Activated CD4-positive, CD25-positive, alpha-beta regulatory T cell treated with anti-CD3 and anti-CD28 coated beads, Interleukin-2, amount 50 U/mL, for 72 hours (primary cell): ENCODE measurements at places on chromosomes 3 and 15.

- no peak for DNase-seq
Measured at GRCh38 chr3:86929046-86929445, 61.9 kb downstream of the VGLL3 start.

- DNase-seq, result no peak
Measured at GRCh38 chr3:36058404-36059030, 321.8 kb upstream of the STAC start.

- DNase-seq, result no peak
Measured at GRCh38 chr3:29901097-29901496, 620.2 kb downstream of the RBMS3 start.

- no peak for DNase-seq
Measured at GRCh38 chr3:164522073-164522763, 556.1 kb downstream of the SI start.

DNA sequence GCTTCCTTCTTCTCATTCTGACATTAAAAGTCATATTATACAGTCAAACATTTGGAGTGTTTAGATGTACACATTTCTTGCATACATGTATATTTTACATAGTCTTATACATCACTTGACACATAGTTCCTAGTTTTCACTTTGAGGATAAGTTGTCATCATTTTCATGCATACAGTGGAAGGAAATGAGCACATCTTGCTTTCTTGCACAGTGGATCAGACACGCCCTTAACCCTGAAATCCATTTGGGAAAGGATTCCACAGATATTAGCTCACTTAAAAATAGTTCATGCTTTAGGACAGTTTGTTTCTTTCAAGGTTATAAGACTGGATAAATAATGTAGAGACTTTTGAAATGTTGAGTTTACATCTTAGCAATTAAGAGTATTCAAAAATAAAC, 148.6 kb upstream of the MME start:
- DNase-seq, result no peak

- no peak for DNase-seq
Measured at GRCh38 chr3:149145974-149146373, 16.5 kb downstream of the HPS3 start.

- DNase-seq, result no peak
Measured at GRCh38 chr3:190384309-190384756, 3.6 kb upstream of the CLDN16 start.

DNA sequence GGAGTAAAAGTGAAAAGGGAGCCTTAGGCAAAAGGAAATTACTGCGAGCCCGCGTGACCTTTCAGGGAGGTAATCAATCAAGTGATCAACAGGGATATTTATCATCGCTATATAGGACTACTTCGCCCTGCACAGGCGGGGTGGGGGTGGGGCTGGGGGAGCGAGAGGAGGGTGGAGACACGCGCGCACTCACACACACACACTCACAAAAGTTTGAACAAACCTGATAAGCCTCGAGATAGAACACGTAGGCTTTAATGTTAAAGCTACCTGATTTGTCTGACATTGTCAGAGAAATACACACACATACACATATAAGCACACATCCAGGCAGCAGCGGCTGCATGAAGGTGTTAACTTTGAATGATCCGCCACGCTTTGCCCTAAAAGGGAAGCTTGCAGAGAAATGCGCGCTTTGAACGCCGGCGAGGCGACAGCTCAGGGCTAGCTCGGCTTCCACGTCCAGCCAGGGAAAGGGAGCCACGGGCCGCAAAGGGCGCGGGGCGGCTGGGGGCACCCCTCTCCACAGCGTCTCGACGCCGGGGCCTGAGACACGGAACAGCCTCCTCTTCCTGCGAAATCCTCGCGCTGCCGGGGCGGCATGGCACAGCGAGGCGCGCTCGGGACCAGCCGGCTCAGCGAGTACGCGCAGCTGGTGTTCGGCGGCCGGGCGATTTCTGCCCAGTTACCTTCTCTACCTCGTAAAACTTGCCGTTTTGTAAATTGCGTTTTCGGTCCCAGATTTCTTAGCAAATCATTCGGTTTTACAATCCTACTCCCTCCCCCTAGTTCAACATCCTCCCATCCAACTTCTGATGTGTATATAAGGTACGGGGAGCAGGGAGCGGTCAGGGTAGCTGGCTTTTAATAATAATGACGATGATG, 4.8 kb upstream of the MECOM start:
- no peak for DNase-seq

- DNase-seq, result no peak
Measured at GRCh38 chr3:54870423-54870822, 57.4 kb downstream of the LRTM1 start.

DNA sequence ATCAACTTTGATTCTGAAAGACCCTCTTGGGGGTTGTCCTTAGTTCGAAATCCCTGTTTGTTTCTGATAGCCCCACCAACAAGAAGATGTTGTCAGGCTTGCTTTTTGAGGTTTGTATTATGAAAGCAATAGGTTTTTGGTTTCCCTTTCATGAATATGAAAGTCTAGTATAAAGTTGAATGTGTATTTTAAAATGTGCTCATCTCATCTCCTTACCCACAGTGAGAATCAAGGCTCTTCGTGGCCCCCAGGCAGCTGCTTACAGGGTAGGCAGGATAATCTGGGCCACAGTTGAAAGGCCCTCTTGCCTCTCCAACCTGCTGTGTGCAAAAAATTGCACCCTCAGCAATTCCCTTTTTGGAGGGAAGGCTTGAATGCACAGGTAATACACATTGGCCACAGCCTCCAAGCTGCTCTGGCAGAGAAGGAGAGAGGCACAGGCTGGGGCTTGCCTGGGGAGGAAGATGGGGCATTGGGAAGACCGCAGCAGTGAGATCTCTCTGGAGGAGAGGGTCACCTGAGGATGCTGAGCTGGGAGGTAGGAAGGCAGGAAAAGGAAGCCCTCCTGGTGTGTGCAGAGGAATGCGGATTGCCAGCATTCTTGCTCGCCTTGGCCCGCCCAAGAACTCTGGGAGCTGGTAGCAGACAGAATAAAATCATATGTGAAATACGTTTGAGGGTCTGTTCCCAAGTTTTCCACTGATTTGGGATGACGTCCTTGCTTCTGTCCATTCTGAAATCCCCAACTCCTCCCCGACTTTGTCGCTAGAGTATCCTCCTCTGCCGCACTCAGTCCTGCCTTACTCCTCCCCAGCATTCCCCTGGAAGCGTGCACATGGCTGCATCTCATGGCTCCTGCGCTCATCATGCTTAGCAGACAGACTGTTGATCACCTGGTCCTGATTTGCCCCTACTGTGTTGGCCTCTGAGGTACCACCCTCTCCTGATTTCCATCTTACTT, 196.4 kb downstream of the RPLP1 start:
- DNase-seq, result no peak

DNA sequence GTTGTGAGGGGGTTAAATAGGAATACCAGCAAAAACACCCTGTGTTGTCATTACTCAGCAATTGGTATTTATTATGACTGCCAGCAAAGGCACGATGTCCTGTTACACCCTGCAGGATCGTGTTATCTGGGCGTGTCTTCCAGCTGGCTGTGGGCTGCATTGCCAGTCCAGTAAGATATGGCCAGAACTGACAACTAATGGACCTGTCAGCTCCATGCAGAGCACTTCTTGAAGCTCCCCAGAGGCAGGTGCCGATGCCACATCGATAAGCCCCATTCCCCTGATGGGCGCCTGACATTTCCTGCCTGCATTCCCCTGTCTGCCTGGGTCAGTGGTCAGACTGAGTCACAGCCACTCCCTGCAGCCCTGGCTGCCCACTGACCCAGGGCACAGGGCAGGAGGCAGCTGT, 79.7 kb upstream of the RASGRF1 start:
- DNase-seq, result no peak

- no peak for DNase-seq
Measured at GRCh38 chr15:41927536-41927935, 33.7 kb upstream of the SPTBN5 start.

DNA sequence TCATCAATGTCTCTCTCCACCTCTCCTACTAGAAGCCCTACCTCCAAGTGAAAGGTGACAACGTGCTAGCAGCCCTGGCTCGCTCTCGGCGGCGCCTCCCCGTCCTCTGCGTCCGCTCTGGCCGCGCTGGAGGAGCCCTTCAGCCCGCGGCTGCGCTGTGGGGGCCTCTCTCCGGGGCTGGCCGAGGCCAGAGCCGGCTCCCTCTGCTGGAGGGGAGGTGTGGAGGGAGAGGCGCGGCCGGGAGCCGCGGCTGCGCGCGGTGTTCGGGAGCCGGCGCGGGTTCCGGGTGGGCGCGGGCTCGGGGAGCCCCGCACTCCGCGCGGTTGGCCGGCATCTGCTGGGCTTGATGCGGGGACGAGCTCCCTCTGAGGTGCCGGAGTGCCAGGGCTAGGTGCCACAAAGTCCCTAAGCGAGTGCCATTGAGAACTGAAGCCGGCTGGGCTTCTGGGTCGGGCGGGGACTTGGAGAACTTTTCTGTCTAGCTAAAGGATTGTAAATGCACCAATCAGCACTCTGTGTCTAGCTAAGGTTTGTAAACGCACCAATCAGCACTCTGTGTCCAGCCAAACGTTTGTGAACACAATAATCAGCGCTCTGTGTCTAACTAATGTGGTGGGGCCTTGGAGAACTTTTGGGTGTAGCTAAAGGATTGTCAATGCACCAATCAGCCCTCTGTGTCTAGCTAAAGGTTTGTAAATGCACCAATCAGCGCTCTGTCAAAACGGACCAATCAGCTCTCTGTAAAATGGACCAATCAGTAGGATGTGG, 84.8 kb upstream of the ARRDC4 start:
- no peak for DNase-seq

DNA sequence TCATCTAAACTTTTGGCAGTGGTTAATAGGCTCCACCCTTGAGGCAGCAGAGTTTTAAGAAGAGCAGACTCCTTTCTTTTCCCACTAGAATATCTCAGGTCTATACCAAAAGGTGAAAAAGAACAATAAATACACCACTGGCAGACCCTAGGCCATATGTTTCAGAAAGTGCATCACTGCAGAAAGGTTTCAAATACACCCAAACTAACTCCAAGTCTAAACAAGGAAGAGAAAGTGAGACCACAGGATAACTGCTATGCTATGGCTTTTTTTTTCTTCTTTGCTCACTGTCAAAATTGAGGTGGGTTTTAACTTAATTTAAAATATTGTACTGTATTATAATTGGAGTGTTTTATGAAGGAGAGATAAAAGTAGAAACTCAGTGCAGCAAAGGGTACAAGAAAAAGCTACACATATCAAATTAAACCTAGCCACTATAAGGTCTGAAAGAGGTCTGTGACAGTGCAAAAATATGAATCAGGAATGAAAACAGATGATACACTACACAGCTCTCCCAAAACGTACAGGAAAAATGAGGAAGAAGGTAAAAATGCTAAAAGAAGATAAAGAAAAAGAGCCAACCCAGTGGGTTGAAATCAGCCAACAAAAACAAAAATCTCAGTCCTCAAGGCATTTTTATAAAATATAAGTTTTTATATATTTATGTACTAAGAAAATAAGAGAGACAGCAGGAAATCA, 8.4 kb downstream of the SNX4 start:
- no peak for DNase-seq

DNA sequence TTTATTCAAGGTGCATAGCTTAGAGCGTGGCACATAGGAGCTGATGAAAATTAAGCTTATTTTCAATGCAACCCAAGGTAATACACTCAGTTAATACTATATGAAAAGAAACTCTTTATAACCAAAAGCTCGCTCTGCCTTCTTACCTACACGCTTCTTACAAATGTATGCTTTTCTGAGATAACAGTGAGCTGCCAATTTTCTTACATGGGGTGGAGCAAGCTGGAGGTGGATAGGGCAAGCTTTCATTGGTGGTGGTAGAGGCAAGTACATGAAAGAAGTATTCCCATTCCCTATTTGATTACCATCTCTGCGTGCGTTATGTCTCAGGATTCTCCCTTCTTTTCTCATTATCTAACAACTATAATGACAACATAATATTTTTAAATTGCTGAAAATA, 8.9 kb downstream of the DZIP3 start:
- DNase-seq, result no peak

DNA sequence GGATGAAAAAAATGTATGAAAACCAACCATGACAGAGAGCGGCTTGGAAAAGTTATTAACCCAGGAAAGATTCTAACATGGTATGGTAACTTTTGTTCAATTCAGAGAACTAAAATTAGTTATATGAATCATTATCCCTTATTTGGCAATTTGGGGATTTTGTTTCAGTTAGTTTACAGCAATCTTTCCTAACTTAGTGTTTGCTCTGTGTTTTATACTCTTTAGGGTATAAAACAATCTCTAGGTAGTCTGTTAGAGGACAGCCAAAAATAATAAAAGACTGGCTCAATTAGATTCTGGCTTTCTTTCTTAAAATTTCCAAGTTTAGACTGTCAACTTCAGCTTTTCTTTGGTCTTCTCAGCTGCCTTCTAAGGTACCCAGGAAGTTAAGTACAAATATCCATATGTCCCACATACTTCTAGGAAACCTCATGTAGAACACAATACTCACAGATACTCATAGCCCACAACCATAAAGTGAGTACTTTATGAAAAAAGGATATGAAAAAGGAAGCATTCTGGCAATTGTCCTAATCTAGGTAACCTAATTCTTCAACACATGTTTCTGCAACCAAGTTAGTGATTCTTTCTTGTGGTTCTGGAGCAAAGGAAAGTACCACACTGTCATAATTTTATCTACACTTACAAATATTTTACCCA, 849.3 kb downstream of the ROBO1 start:
- DNase-seq, result no peak

DNA sequence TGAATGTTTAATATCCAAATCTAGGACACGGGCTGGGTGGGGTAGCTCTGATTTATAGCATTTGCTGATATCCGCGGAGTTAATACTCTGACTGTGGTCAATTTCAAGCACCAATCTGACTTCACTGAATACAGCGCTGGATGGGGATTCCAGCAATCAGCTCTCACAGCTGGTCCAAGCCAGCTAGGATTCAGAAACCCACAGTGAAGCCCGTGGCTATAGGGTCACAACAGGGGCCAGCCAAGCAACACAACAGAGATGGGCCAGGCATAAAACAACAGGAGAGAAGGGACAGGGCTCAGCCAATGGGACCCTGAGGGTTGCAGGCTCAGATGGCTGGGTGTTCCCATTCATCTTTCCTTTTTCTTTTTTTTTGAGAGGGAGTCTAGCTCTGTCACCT, 5.4 kb upstream of the LMAN1L start:
- no peak for DNase-seq

- DNase-seq, result no peak
Measured at GRCh38 chr3:191379446-191379845, 49.1 kb upstream of the UTS2B start.

- no peak for DNase-seq
Measured at GRCh38 chr3:190432216-190432615, 17.5 kb downstream of the TMEM207 start.

DNA sequence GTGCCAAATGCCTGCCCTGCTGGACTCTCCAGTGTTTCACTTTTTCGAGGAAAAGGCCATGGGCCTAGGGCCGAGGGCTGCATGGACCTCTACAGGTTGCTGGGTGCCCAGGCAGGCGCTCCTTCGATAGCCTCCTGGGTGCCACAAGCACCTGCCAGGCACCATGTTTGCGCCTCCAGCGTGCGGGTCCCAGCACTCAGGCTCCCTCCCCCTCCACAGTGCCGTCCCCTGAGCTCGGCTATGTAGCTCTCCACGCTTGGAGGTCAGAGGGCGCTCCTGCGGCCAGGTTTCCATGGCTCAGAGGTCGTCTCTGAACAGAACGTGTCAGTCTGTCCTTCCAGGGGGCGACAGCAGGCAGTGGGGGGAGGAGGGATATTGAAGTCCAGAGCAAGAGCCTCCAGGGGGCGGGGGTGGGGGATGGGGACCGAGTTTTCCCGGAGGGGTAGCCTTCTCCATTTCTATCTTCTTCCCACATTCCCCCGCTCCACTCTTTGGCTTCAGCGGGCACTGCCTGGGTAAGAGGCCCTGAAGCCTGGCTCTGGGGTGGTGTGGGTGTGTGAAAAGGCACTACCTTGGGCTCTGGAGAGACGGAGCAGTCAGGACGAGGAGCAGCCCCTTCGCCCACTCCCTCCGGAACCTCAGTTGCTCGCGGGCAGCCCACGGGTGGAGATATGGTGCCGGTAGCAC, 3.6 kb downstream of the ONECUT1 start:
- DNase-seq, result no peak
